Activated CD4-positive, alpha-beta T cell treated with anti-CD3 and anti-CD28 coated beads, Interleukin-2, amount 50 U/mL, for 16 hours (primary cell): ENCODE measurements at places on chromosomes 1 and 21.

- DNase-seq = no peak
Observed at GRCh38 chr1:51331206-51332100, 1.1 kb upstream of the TTC39A start.

- DNase-seq = no peak
Observed at GRCh38 chr1:98660940-98661543, 479 bp upstream of the SNX7 start.

DNA sequence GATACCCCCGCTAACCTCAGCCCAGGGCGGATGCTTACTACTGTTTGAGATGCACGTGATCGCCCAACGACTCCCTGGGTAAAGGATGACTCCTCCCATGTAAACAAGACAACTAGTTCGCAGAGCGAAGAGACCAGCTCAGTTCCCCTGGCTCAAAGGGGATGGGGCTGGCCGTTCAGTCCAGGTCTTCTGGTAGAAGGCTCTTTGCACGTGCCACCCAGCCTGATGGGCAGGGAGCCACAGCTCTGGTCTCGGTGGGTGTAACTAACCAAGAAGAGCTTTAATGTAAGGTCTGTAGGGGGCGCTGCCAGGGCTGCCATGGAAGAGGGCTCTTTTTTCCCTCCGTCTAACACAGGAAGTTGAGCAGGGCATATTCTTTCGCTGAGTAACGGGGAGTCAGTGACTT, 49.4 kb upstream of the PARP1 start:
- peak; percentile 56 for DNase-seq

DNA sequence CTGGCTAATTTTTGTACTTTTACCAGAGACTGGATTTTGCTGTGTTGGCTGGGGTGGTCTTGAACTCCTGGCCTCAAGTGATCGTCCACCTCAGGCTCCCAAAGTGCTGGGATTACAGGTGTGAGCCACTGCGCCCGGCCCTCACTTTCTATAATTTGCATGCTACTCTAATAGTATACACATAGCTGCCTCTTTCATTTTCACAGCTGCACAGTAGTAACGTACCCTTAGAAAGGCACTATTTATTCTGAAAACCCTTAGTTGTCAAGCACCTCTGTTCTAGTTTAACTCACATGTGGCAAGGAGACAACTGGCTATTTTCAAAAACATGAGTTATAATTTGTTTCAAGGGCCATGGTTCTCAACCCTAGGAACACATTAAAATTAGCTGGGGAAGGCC, 17.2 kb downstream of the TPM3 start:
- no peak for DNase-seq
